ENCODE measurements at places on chromosomes 16 and 17.

DNA sequence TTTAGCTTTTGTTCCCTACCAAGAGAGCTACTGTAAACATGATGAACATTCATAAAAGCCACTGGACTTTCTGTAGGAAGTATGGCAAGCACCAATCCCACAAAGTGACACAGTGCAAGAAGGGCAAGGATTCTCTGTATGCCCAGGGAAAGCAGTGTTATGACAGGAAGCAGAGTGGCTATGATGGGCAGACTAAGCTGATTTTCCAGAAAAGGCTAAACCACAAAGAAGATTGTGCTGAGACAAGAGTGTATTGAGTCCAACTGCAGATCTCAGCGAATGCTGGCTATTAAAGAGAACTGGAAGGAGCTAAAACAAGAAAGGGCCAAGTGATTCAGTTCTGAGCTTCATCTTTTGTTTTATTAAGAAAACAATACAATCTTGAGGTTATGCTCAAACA lies 60.5 kb upstream of the EFCAB3 start:
- peak; percentile 56 for DNase-seq

GRCh38 chr16:8880839-8881510 lies 1.2 kb upstream of the LITAFD start:
- no peak for DNase-seq

DNA sequence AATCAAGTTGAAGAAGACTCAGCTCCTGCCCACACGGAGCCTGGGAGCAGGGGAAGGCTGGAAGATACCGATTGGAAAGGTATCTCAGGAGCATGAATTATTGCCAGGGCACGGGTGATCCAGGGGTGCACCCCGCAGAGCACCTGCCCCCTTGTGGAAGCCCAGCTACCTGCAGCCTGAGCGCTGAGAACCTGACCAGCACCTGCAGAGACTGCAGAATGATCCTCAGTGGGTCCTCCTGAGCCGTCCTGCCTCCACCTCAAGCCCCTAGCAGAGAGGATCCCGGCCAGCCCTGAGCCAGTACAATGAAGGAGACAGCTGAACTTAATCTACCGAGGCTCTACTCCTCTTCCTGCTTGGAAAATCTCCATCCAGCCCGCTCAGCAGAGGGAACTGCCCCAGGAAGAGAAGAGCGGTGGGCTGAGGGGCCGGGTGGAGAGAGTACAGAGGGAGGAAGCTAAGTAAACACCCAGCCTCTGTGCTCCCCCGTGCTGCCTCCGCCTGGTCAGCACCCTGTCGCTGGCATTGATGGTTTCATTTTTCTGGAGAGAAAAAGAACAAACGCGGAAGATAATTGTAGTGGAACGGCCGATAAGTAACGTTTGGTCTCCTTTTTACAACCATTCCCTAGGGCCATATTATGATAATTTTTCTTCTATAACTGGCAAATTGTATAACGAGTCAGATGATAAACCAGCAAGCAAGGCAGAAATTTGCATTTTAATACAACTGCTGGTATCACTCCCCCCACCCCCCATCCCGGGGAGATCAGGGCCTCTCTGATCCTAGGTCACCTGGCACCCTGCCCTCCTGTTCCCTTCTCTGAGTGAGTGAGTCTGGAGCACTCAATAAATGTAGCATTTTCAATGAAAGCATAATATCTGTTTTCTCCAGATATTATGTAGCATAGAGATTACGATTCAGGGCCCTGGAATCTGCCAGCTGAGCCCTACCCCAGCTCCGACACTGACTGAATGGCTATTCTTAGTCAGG lies 204.5 kb upstream of the RPL38 start:
- DNase-seq, result peak; percentile 69

- DNase-seq, result peak; percentile 71
Measured at GRCh38 chr17:41868568-41868967, 3.3 kb upstream of the KLHL11 start.

DNA sequence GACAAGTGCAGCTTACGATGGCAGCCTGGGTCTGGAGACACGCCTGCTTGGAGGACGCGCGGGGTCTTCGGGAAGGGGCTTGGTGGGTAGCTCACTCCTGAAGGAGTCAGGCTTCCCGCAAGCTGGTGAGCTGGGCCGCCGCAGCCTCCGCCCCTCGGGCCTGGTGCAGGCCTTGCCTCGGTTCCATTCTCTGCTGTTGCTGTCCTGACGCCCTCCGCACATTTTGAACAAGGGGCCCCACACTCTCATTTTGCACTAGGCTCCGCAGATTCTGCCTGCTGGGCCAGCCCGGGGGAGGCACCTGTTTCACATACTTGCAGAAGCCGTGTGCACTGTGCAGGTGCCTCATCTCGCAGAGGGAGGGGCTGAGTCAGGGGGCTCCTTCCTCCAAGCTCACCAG lies 31.9 kb upstream of the CBX4 start:
- DNase-seq, result no peak

DNA sequence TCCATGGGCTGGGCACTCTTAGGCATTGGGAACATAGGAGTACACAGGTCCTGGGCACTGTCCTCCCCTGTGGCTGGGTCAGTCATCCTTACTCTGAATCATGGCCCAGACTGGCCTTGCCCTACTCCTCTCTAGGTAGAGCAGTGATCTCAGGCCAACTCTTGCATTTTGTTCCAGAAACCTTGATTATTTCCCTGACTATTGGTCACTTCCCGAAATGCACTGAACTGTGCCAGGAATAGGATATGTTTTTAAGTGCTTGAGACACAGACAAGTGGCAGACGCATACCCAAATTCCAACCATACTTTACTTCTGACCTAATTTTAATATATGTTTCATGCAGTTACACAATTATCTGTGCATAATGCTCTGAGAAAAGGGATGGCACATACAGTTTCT lies 10.3 kb downstream of the KRABD2 start:
- DNase-seq, result no peak

DNA sequence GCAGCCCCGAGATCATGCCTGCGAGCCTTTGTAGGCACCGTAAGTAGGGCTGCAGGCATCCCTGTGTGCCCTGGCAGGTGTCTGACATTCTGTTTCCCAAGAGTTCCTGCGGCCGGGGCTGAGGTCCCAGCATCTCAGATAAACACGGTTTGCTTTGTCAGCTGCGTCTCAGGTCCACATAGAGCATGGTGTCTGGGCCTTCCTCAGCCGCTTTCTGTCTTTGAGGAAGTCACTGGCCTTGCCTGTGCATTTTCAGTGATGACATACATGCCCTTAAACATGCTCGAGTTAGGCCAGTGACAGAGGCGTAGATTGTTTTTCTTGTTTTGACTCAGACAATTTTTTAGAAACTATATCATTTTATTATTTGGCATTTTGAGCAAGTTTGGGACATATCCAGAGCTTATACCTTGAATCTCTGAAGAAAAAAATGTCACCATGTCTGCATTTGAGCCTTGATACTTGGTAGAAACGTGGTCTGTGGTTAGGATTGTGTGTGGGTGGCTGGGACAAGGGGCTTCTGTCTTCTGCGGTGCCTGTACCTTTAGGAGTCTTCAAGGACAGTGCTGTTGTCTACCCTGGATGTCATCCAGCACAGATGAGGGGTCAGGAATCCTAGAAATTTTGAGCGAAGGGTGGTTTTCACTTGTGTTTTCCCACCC lies 105.8 kb downstream of the SNX29 start:
- DNase-seq, result peak; percentile 13

DNA sequence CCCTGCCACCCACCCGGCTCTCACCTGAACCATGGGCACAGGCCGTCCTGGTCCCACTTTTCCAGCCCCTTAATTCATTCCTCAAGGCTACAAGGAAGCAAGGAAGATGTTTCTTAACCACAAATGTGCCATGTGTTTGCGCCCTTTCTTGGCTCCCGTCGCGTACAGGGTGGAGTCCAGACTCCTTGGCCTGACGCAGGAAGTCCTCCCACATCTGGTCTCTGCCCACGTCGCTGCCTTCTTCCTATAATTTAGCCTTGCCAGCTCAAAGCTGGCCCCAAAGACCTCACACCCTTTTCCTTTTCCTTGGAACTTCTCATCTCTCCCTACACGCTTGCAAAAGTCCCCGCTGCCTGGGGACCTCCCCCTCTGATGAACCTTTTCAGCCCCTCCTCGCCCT lies 38.8 kb upstream of the BHLHA9 start:
- no peak for DNase-seq

DNA sequence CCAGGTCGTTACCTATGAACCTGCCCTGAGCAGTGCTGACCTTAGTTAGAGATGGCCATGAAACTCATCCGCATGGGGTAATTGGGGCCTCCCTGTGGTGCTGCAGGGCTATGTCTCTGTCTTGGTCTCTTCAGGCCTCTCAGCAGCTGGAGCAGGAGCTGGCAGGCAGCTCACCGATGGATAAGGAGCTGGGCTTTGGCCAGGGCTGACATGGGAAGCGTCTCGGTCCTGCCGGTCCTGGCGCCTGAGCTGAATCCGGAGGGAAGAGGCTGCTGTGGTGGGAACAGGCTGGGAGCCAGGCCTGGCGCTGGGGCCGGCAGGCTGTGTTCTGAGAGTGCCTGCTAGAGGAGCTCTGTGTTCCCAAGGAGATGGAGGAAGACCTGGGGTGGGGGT lies 10.1 kb downstream of the IL32 start:
- DNase-seq, result no peak

GRCh38 chr17:38415250-38416194 lies 12.7 kb upstream of the ARHGAP23 start:
- DNase-seq, result peak; percentile 49

GRCh38 chr17:18246880-18247612 lies 11.5 kb downstream of the FLII start:
- peak; percentile 61 for DNase-seq

GRCh38 chr17:5789528-5789927 lies 205.2 kb upstream of the NLRP1 start:
- DNase-seq, result no peak

DNA sequence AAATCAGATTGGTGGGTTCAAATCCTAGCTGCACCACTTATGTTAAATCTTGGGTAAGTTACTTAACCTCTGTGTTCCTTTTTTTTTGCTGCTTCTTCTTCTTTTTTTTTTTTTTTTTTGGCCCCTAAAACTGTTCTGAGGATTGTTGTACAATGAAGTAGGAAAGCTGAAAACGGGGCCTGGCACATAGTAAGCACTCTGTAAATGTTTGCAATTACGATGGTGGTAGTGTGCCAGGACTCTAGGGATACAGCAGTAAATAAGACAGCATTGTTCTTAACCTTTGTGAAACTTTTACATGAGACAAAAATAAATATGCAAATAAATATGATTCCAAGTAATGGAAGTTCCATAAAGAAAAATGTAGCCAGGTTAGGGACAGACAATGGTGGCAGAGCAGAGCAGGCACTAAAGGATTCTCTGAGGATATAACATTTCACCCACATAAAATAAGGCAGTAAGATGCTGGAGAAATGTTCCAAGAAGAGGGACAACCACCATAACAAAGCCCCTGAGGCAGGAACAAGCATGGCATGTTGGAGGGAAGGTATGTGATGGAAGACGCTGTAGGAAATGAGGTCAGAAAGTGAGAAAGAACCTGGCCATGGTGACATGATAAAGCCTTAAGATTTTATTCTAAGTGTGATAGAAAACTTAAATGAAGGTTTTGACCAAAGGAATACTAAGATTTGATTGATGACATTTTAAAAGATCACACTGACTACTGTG lies 127.3 kb downstream of the NLK start:
- DNase-seq, result no peak

DNA sequence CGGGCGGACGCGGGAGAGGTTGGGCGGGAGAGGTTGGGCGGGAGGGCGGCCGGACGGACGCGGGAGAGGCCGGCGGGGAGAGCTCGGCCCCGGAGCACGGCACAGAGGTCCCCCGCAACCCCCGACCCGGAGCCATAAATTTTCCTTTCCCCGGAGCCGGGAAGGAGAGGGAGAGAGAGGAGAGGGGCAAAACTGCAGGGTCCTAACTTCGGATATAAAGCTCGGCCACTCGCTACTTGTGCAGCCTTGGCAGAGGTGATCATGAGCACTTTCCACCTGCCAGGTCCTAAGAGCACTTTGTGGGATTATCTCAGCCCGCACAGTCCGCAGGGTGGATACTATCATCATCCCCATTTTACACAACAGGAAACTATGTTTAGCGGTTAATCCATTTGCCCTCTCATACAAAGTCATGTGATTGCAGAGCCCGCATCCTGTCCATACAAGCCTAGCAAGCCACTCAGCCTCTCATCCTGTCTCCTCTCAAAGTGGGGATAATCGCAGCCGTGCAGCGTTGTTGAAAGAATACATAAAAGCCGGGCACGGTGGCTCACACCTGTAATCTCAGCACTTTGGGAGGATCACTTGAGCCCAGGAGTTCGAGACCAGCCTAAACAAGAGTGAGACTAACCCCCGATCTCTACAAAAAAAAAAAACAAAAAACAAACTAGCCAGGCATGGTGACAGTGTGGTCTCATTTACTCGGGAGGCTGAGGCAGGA lies 780 bp upstream of the DCAKD start:
- peak; percentile 31 for DNase-seq

DNA sequence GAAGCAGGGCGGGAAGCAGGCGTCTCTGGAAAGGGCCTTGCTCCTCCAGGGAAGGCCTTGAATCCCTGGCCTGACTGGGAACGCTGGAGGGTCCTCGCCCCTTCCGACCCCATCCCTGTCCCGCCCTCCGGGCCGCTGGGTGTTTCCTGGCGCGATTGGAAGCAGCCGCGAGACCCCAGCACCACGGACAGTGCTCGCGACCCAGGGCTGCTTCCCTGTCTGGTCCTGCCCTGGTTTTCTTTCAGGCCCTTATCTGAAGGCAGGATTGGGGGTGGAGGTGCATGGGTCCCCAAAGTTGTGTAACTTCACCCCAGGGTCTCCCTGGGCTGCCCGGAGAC lies 2.1 kb downstream of the MGAT5B start:
- no peak for DNase-seq

- DNase-seq, result no peak
Measured at GRCh38 chr17:16987066-16987829, 15.3 kb upstream of the TNFRSF13B start.

DNA sequence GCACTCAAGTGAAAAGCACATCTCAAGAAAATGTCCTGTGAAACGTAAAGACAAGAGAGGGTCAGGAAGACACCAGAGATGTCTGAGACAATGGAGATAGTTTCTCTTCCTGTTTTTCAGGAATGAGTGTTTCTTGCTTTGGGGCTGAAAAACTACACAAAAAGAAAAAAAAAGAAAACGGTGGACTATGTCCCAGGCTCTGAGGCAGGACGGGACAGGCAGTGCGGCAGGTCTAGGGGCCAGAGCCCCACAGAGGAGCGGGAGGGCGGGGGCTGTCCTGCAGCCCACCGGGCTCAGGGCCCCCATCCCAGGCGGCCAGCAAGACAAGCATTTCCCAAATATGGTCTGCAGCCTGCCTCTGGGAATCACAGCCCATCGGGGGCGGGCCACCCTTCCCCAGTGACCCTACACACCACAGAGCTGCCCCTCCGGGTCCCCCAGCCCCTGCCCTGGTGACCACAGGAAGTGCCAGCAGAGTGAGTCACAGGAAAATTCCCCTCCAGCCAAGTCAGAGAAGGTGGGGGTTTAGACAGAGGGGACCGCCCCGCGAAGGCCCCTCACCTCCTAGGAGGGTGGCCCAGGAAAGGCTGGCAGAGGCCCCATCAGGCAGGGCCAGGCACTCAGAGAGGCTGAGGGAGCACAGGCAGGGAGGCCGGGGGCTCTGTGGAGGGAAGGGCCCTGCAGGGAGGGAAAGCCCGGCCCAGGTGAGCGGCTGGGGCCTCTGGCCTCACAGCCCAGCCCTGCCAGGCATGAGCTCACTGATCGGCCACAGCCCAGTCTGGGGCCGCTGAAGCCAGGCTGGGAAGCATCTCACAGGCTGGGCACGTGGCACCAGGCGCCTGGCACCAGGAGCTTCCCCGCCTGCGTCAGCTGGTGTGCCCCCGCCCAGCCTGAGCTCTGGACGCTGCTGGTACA lies 6.3 kb downstream of the BCAR1 start:
- DNase-seq, result peak; percentile 63
